ENCODE measurements at places on chromosomes 11 and 22. TPM values are rescaled to one million over a fixed set of nuclear protein-coding genes. Genes with fewer than 3 reads are reported as not detected.

GRCh38 chr11:34647131-34647530 lies 26.2 kb downstream of the EHF start:
- no peak for DNase-seq

DNA sequence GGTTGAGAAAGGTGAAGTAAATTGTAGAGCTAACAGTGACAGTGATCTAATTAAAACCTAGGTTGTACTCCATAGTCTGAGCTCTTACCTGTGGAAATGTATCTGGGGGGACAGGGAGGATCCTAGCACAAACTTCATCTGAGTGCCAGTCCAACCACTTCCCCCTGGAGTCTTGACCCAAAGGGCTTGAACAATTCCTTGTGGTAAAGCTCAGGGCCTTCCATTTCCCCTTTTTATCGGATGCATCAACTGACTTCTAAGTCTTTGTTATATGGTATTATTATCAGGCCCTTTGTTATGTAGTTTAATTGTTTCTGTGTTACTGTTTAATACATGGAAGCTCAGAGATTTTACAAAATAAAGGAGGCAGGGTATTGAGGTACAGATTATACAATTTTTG lies 140.2 kb upstream of the SESN3 start:
- no peak for DNase-seq

DNA sequence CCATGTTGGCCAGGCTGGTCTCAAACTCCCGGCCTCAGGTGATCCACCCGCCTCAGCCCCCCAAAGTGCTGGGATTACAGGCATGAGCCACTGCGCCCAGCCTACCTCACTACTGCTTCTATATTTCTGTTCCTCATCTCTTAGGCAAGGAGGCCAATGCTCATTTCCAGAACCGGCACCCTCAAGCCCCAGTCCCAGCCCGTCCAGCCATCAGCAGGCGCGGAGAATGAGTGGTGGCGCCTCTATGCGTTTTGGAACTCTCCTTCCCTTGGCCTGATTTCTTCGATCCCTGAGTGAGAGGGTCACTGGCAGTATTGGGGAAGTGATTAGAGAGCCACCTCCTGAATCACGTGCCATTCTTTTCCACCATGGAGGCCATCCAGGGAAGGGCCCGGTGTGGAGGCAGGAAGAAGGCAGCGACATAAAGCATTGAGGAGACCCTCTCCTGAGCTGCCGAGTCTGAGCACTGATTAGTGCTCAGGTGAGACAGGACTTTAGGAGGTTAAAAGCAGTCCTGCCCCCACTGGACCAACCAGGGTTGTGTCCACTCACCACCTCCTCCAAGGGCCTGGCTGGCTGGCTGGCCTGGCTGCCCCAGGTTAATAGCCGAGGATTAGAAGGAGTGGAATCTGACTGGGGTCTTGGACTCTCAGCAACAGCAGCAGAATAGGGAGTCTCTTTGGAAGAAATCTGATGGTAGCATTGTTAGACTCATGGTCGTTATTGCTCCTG lies 8.7 kb downstream of the GRIK4 start:
- no peak for DNase-seq

GRCh38 chr22:46740910-46741780 lies 3.1 kb upstream of the CERK start:
- DNase-seq = no peak

Gene CARD10
- total RNA-seq = 10.0 TPM

DNA sequence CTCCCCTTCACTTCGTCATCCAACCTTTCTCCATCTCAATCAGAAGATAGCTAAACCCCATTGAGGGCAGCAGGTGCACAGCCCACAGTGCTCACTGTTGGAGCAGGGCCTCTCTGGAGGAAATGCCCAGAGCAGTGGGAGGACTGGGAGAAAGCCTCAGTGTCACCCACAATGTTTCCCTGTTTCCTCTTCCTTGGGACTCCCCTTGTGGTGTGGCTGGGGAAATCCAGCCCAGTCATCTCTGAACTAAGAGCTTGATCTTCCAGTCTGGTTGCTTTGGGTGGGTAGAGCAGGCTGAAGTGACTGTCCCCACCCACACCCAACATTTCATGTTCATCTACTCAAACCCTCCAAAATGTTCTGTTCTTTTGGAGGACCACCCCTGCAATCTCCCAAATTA lies 29.8 kb upstream of the EED start:
- DNase-seq = no peak

Measured in left ventricle myocardium superior (tissue), 1 donor.